Lower lobe of right lung (tissue), 2 donors: ENCODE measurements at places on chromosomes 1 and 21. TPM values are rescaled to one million over a fixed set of nuclear protein-coding genes. Genes with fewer than 3 reads are reported as not detected.

Gene C1QC
- total RNA-seq = 800 TPM

- DNase-seq = no peak
Observed at GRCh38 chr21:19704832-19705231, 1293.4 kb upstream of the NCAM2 start.

- peak; percentile 24 for DNase-seq
Observed at GRCh38 chr21:33434770-33435360, 31.7 kb downstream of the IFNGR2 start.

Gene HFM1
- total RNA-seq = 1.2 TPM

DNA sequence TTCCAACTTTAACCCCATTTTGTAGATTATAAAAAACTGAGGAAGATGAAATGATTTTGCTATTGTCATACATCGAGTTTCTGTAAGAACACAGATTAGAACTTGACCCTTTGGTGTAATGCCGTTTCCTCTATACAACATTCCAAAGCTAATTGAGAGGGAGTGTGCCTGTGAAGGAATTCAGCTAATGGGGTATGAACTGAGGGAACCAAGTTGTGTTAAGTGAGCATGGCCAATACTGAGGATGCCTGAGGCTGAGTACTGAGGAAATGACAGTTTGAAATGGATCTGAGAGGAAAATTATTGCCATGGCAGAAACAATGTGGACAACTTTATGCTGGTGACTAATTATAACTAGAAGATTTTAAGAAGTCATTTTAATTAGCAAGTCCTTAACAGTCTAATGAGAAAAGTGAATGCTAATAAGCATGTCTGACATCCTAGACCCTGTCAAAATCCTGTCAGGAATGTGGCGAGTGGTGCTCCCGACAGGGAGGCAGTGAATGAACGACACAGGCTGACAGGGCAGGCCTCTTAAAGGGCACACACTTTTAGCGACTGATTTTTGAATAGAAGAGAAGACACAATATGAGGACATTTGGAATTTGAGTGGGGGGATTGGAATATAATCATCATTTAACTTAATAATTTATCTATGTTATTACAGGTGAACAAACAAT lies 262.5 kb downstream of the HLX start:
- DNase-seq = no peak

Gene KIF17
- total RNA-seq = 8.4 TPM

DNA sequence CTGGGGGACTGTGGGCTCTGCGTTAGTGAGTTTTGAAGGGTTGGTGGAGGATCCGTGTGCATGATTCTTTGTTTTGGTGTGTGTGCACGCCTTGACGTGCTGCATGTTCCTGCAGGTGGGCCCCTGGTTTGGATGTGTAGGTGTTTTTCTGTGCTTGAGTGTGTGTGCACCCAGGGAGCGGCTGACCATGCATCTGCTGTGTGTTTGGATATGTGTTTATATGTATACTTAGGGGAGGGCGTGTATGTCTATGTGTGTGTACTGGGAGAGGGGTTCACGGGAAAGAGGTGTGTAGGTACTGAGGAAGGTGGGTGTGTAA lies 1.1 kb downstream of the VANGL2 start:
- DNase-seq = no peak

Gene B3GALT2
- total RNA-seq = 3.8 TPM

DNA sequence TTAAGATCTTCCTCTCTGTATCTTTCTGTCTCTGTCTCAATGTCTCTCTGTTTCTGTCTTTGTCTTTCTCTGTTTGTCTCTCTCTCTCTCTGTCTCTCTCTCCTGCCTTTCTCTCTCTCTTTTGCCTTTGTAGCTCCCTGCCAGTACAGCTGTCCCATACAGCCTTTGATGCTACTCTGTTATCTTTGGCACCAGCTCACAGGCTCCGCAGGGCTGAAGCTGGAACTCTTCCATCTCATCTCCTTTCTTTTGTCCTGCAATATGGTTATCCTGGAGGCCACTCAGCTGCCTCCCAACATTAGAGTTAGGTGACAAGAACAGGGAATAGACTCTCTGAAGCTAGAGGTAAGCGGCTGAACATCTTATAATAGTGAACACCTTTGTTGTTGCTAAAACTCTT lies 354.3 kb upstream of the NEGR1 start:
- DNase-seq = no peak

Gene PCSK9
- total RNA-seq = 25.7 TPM

Gene CELA2A
- total RNA-seq = not detected

Gene LRRC3
- total RNA-seq = 4.0 TPM

GRCh38 chr1:168321945-168322344 lies 41.3 kb downstream of the TBX19 start:
- DNase-seq = no peak

GRCh38 chr1:71413441-71414175 lies 332.8 kb upstream of the ZRANB2 start:
- no peak for DNase-seq

Gene S100A1
- total RNA-seq = 0.71 TPM

DNA sequence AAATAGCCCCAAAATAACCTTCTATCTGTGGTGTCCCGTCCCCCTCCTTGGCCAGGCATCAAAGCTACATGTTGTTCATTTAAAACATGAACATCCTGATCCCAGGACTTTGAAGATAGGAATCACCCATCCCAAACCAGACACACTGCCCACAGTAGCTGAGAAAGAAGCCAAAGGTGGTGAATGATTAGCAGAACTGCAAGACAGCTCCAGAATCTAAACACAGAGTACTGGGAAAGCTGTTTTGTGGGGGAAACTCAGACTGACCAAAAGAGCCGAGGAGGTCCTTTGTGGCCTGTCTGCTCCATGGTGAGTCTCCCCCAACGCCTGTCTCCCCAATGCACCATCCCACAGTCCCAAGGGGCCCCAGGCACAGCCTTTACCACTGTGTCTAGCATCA lies 7.3 kb upstream of the TEDDM1 start:
- no peak for DNase-seq

DNA sequence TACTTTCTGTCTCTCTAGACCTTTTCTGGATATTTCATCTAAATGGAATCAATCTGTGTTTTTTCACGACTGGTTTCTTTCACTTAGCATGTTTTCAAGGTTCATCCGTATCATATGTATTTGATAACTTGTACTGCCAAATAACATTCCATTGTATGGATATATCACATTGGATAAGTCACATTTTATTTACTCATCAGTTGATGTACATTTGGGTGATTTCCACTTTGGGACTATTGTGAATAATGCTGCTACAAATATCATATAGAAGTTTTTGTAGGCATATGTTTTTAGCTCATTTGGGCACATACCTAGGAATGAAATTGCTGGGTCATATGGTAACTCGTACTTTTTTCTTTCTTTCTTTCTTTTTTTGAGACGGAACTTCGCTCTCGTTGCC lies 6.7 kb downstream of the HMGN2 start:
- no peak for DNase-seq

Gene FAM177B
- 0.56 TPM for total RNA-seq

DNA sequence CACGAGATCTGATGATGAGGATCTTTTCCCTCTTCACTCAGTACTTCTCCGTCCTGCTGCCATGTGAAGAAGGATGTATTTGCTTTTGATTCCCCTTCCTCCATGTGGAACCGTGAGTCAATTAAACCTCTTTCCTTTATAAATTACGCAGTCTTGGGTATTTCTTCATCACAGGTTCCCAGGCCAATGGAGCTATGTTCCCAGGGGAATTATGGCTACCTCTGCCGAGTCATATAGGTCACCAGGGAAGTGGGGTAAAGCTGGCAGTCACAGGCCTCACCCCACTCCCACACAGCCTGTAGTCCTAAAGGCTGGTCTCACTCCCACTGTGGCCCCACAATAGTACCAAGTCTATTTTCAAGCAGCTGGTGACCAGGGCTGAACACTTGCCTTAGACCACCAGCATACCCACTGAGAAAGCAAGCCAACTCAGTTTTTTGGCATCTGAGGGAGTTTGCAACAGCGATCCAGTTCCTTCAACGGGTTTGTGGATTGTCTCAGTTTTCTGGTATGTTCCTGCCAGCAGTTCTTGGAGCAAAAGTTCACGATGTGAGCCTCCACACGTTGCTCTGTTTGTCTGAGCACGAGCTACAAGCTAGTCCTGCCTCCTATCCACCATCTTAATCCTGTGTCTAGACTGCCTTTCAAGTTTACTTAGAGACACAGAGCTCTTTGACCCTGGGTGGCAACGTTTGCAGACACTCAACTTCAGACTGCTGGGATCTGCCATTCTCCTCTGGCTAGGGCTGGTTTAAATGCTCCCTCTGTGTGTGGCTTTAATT lies 104.5 kb downstream of the CENPF start:
- DNase-seq = no peak

DNA sequence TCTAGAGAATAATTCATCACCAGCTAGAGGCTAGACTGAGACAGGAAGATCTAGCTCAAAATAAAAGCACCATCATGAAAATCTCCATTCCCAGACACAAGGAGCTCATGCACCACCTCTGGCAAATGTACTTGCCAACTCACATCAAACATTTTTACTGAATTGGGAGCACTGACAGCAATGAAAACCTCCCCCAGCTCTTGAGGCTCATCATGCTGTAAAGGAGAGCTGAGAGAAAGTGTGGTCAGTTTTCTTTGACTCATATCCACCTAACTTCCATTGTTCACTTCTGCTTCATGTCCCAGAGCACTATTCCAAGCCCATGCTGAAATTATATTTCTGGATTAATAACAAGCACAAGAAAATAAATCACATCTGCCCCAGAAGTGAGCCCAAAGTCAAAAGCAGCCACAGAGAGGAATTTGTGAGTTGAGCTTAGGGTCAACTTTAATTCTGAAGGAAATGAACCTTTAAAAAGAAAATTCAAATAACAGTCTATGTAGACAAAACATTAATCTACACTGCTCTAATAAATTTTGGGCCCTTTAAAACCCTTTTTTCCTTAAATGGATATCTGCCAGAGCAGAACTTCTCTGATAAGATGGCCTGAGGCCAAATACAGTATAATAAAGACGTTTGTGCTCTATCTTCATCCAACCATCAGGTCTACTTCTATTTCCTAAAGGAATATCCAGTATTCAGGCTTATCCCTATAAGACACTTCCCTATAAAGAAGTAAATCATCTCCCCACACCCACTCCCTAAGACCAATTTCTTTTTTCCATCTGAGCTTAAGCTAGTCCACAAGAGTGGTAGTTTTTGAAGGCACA lies 85.9 kb upstream of the ADAM30 start:
- no peak for DNase-seq

DNA sequence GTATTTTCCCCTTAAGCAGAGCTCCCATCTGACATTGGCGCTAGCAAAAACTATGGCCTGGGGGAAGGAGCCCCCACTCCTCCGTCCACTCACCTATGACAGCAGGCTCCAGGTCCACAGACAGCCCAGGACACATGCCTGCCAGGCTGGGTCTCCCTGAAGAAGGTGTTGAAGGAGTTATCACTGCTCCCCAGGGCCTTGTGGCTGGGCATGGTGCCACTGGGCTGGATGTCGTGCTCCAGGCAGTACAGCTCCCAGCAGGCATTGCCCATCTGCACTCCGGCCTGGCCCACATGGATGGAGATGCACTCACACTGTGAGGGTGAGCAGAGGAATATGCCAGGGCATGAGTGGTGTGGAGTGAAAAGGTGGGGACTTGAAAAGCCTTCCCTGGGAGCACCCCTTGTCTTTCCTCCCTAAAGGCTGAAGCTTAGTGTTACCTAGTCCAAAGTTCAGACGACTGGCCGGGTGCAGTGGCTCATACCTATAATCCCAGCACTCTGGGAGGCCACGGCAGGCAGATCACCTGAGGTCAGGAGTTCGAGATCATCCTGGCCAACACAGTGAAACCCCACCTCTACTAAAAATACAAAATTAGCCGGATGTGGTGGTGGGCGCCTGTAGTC lies 30.0 kb downstream of the RABIF start:
- no peak for DNase-seq

Gene DNALI1
- total RNA-seq = 28.1 TPM

Gene TMEM82
- total RNA-seq = not detected

Gene NUF2
- 0.92 TPM for total RNA-seq

Gene PLPPR4
- total RNA-seq = 1.7 TPM

GRCh38 chr1:46184920-46185658 lies 8.8 kb upstream of the P3R3URF start:
- no peak for DNase-seq

DNA sequence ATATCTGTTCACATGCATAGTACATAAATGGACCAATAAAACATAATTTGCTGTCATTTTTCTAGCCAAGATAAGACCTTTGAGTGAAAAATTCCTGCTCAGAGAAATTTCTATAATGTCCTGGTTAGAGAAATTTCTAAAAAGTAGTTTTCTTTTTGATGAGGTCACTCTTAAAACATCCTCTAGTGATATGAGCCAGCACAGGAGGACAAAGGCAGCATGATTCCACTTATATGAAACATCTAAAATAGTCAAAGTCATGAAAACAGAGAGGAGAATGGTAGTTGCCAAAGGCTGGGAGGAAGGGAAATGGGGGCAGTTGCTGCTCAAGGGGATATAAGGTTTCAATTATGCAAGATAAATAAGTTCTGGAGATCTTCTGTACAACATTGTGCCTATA lies 239.4 kb downstream of the BACH1 start:
- no peak for DNase-seq

DNA sequence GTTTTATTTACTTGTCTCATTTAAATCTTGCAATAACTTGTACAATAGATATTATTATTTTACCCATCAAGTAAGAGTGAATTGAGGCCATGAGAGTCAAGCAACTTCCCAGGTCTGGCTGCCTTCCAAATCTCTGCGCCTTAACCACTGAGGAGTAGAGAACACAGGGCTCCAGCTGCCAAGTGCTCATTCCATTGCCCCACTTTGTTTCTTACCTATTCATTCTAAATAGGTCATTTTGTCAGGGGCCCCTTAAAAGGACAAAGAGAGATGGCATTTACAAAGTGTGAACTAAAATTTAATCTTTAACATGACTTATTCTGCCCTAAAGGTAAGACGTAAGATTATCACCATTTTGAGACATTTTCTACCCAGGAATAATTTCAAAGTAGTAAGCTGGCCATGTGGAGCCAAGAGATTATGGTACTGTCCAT lies 3.5 kb downstream of the PPP1R15B start:
- DNase-seq = peak; percentile 73

DNA sequence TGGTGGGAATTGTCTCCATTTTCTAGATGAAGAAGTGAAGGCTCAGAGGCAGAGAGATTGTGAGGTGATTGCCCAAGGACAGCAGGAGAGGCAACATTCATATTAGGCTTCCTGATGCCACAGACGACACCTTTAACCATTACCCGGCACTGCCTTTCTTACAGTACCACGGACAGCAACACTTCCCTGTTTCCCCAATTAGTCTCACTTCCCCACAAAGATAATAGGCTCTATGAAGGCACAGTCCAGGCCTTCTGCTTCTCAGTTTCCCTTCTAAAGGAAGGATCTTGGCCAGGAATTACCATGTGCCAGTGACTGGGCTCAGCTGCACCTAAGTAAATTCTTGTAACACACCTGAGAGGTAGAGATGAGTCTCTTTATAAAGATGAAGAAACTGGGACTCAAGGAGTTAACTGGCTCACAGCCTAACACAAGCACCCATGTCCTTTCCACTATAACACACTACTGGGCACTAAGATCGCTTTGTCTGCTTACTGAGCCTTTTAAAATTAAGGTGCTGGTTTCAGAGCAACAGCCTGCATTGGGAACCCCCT lies 9.6 kb downstream of the IGSF9 start:
- no peak for DNase-seq

GRCh38 chr1:210700511-210700910 lies 371.8 kb downstream of the HHAT start:
- DNase-seq = no peak
